ENCODE measurements at places on chromosomes 2 and 18.

- no peak for DNase-seq
Observed at GRCh38 chr18:61616111-61616610, 276.6 kb downstream of the RNF152 start.

DNA sequence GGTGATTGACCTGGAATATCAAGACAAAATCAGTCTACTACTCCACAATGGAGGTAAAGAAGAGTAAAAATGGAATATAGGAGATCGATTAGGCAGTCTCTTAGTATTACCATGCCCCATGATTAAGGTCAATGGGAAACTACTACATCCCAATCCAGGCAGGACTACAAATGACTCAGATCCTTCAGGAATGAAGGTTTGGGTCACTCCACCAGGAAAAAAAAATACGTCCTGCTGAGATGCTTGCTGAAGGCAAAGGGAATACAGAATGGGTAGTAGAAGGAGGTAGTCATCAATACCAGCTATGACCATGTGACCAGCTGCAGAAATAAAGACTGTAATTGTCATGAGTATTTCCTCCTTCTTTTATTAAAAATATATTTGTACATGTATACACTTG, 103.4 kb upstream of the NPAS2 start:
- no peak for DNase-seq

DNA sequence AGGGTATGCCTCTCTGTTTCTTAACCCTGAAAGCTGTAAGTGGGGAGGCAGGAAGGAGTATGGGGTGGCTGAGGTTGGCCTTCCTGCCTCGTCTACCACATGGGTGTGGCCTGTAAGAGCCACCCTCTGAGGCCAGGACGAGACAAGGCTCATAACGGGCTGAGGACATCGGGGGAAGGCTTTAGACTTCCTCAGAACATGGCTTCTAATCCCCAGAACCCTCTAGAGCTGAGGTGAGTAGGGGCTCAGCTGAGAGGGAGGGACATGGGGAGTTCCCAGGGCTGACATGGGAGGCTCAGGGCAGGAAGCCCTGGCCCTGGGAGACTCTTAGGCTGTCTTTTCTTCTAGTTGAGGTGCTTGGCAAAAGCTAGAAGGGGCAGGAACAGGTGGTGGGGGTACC, 36.7 kb downstream of the EMX1 start:
- DNase-seq: no peak

- DNase-seq: no peak
Observed at GRCh38 chr2:36376992-36377738, 21.6 kb downstream of the CRIM1 start.
